ENCODE measurements at places on chromosomes 5 and 9.

GRCh38 chr5:147658293-147658932 lies 124.1 kb downstream of the JAKMIP2 start:
- DNase-seq = no peak

GRCh38 chr5:73027361-73027760 lies 71.5 kb downstream of the FCHO2 start:
- no peak for DNase-seq

DNA sequence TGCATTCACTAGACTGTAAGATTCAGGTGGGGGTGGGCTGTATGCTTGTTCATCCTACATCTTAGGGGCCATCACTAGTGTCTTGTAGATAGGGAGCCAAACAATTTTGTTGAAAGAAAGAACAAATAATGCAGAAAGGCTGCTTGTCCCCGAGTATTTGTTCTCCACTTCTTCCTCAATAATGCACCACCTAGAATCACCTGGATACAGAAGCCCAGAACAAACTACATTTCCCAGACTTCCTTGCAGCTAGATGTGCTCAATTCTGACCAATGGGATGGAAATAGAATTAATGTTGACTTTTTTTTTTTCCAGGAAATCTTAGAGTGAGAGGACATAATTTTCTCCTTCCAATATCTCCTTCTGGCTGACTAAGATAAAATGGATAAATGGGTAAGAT lies 38.9 kb upstream of the TNFSF8 start:
- DNase-seq = no peak

GRCh38 chr5:116487045-116487444 lies 87.6 kb downstream of the SEMA6A start:
- no peak for DNase-seq

- no peak for DNase-seq
Measured at GRCh38 chr9:76690246-76690972, 73.8 kb upstream of the PCA3 start.

GRCh38 chr5:74130155-74130897 lies 504.3 kb downstream of the ARHGEF28 start:
- no peak for DNase-seq

DNA sequence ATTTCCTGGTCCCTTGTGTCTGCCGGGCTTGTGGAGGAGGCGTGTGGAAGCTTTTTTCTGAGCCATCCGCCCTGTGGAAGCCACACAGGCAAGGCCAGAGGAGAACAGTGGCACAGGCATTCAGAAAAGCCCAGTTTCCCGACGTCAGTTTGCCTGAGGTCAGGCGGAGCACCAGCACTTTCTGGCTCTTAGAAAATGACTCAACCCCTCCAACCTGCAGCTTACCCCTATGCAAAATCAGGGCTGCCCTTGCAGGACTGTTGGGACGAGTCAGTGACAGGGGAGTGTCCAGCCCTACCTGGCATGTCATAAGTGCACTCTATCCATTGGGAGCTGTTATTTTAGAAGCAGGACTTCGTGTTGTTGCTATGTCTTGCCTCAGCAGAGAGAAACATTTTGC lies 216.0 kb downstream of the NR3C1 start:
- no peak for DNase-seq

DNA sequence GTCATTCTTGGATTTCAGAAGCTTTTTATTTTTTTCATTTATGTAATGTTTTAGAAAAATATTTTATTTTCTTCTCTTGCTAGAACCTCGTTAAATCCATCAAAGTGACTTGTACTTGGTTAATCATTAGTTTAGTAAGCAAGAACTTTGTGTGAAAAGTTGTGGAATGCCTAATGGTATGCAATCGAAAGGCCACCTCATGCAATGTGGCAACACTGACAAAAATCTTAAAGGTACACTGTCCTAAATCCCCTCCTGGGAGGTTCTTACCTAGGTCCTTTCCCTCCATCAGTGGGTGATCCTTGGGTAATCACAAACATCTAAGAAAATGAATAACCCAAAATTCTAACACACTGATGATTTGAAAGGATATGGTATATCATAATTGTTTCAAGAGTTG lies 304.2 kb downstream of the DNAH5 start:
- DNase-seq = no peak

GRCh38 chr5:107464416-107464815 lies 206.3 kb downstream of the EFNA5 start:
- DNase-seq = no peak

DNA sequence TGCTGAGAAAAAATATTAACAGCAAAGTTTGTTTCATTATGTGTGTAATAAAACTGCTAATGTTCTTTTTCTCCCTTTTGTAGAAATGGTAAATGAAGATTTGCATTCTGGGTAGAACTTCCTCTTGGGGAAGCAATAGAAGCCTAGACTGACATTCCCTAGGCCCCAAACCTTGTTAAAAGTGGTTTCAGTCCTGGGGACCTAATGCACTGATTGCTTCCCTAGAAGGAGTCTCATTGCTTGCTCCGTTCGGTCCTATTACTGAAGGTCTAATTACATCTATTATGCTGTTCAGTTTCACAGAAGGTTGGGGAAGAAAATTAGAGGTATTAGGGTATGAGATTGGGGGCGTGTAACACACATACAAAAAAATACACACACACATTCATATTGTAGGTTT lies 893.8 kb downstream of the TLE4 start:
- no peak for DNase-seq

DNA sequence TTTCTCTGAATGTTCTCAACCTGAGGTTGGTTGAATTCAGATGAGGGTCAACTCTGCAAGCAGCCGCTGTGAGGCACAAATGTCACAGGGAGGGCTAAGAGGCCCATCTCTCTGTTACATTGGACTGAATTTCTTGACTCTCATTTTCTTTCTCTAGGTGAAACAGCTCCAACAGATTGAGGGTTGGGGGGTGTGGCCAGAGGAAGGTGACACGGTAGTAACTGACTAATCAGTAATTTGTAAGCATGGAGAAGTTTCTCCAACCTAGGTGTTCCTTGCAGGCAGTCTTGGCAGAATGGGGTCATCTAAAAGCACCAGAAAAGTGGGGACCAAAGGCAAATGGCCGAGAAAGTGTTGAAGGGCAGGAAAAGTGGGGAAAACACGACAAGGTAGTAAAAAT lies 16.8 kb downstream of the CCT5 start:
- no peak for DNase-seq

DNA sequence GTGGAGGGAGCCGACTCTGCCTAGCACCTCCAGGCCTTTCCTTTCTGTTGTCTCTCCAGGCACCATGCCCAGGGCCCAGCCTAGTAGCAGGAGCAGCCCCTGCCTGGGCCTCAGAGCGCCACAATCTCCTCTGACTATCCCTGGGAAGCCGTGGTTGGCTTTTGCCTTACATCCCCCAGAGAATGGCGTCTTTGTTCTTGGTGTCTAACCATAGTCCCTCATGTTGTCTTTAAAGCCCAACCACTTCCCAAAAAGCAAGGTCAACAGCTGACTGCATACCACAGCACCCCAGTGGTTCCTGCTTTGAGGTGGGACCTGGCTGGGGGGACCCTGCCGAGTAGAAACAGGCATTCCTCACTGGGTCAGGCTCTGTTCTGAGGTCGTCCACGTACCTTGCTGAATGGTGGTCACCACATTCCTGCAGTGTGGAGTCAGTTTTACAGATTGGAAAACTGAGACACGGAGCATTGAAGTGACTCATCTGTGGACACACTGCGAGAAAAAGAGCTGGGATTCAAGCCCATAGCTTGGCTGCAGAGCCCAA lies 13.7 kb upstream of the CERCAM start:
- DNase-seq = peak; percentile 11

DNA sequence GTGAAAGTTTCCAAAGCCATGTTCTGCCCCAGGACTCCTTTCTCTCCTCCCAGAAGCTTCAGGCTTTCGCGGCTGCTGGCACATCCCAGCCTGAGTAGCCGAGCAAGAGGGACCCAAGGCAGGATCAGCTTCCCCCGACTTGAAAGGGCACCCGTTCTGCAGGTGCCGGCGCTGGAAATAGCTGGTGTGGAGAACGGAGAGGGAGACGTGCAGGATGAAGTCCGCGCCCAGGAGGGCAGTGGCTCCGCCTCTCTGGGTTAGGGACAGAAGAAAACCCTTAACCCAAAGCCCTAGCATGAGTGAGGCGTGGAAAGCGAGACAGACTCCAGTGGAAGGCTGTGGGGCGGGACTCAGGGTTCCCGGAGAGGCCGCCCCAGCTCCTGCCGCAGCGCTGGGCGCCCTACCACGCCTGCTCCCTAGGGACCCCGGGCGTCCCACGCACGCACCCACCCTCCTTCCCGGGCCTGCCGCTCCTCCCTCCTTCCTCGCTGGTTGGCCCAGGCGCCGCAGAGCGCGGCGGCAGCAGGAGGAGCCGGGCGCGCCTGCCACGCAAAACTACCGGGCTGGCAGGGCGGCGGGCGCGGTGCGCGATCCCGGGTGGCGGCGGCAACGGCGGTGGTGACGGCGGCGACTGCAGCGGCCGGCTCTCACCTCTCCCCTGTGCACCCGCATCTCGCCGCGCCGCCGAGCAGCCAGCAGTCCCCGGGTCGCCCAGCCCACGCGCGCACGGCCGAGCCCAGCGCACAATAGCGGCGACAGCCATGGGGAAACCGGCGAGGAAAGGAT lies at the start of gene SLC1A1:
TSS of gene SLC1A1 (plus strand) at position 550 of the 786 bp plus-strand sequence. CDS start at position 762, 212 bp downstream.
- DNase-seq = peak; percentile 8

- peak; percentile 64 for DNase-seq
Measured at GRCh38 chr5:72556351-72557166, 49.3 kb upstream of the ZNF366 start.

DNA sequence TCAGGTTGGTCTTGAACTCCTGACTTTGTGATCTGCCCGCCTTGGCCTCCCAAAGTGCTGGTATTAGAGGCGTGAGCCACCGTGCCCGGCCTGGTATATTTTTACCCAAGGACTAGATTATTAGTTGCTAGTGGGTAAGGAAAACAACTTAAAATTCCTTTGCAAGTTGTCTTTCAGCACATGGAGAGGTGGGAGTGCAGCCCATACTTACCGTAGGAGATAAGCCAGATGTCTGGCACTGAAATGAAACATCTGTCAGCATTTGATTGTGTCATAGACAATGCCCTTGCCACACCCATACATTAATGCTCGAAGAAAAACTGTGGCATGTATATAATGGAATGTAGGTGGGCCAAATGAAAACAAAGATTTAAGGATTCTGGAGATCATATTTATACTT lies 36.6 kb upstream of the ANKH start:
- DNase-seq = no peak

- no peak for DNase-seq
Measured at GRCh38 chr5:173327948-173328843, at the start of gene STC2. Gene STC2, minus strand, starts transcription at chr5:173328414. Its CDS starts 221 bp downstream, at chr5:173328193.

DNA sequence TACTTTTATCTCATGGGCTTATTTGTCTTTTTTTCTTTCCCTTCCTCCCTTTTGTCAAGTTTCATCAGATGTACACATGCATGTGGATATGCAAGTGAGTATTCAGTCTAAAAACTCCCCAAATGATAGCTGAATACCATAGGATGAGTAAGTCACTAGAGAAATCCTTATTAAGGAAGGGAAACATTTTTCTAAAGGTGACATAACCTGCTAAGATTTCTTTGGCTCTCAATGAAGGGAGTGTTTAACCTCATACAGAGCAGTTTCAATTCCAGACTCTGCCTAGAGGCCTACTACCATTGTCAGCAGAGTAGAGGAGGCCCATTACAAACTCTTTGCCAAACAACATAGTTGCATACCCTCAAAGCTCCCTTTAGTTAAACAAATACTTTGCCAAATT lies 192.4 kb downstream of the ARHGEF28 start:
- DNase-seq = no peak

GRCh38 chr5:146675636-146676035 lies 159.6 kb upstream of the GPR151 start:
- no peak for DNase-seq

DNA sequence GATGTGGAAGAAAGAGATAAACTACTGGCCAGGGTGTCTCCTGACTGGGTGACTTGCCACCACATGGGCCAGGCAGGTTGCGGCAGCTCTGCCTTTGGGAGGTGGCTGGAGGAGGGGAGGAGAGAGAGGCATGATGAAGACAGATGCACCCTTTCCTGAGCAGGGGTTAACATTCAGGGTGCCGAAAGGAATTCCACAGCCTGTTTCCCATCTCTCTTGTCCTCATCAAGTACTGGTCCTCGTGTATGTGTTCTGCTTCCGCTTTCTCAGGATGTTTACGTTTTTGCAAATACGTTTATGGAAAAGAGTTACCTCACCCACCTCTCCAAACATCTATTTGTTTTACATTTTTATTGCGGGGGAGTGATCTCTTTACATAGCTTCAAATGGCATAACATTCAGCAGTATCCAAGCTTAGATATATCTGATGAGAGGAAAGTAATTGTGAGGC lies 73.4 kb downstream of the C9orf85 start:
- no peak for DNase-seq

- DNase-seq = no peak
Measured at GRCh38 chr9:28212979-28213378, 639.7 kb upstream of the C9orf72 start.

DNA sequence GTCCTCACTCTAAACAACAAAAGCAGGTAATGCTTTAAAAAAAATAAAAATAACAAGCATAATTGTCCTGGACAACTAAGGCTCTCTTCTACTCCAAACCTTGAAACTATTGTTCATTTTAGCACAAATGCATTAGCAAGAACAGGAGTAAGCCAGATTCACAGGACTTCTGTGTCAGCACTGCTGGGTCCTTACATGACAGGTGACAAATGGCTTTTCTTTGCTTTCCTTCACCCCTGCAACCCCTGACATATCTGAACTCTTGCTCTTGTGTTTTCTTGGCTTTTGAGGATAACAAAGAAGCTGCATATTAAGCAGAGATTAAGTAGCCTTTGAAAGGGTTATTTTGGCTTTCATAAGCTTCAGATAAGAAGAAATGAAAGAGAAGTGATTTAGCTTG lies 71.1 kb downstream of the ZNF474 start:
- no peak for DNase-seq

GRCh38 chr5:121780406-121780805 lies 71.3 kb upstream of the FTMT start:
- no peak for DNase-seq

- no peak for DNase-seq
Measured at GRCh38 chr9:21543187-21543586, 61.1 kb upstream of the IFNE start.

GRCh38 chr5:55037046-55037771 lies 13.2 kb downstream of the GZMK start:
- DNase-seq = no peak

DNA sequence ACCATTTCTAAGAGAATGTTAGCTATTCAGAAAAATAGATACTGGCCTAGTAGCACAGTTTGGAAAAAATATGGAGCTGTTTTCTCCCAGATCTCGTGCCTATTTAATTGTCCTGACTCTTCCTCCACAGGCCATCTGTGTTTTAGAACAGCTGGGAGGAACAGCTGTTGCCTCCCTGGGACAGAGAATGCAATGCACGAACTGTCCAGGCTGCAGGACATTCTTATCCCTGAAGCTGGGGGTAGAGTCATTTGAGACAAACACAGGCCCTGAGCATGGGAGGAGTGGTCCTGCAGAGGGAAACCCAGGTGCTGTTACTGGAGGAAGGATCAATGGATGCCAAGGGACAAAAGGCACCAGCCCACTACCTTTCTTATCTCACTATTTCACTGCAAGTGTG lies 20.9 kb upstream of the SPARC start:
- no peak for DNase-seq

- no peak for DNase-seq
Measured at GRCh38 chr9:124377551-124378406, 37.5 kb downstream of the PSMB7 start.

All from suppressor macrophage (primary cell).